ENCODE measurements at places on chromosomes 13 and 19. TPM values are rescaled to one million over a fixed set of nuclear protein-coding genes. Genes with fewer than 3 reads are reported as not detected.

- H3K4me1 ChIP-seq, result no peaks in the 10 kb centered on the region
- no peak for DNase-seq
- H3K36me3 ChIP-seq, result no peaks in the 10 kb centered on the region
- H3K27me3 ChIP-seq, result peaks cover 13% of the 10 kb centered on the region
- H3K27ac ChIP-seq, result no peak overlapping the region
- H3K4me3 ChIP-seq, result no peak overlapping the region
Measured at GRCh38 chr13:24734950-24735349, 29.0 kb upstream of the RNF17 start.

DNA sequence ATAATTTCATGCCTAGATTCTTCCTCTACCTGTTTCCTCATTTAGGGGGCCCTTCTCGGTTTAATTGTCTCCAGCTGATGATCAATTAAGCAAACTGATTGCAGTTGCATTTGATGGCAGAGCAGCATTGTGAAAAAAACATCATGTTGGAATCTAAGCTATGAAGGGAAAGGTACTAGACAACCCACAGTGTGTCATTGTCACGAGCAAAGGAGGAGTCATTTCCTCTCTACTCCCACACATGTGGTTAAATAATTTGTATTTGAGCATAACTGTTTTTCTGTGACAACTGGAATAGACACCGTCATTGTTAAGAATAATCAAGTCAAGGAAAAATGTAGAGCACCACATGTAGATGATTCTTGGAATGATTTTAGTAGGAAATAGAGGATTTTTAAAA lies 240.3 kb downstream of the DCT start:
- H3K4me1 ChIP-seq, result peaks cover 42% of the 10 kb centered on the region
- no peaks in the 10 kb centered on the region for H3K36me3 ChIP-seq
- peak; percentile 3 for DNase-seq
- H3K27ac ChIP-seq, result no peak overlapping the region
- no peaks in the 10 kb centered on the region for H3K27me3 ChIP-seq

Gene CRX
- not detected for total RNA-seq

Gene CALR3
- not detected for total RNA-seq

Gene ZNF90
- total RNA-seq, result 26.8 TPM

Gene ENOX1
- 2.0 TPM for total RNA-seq
